Hematopoietic multipotent progenitor cell treated with erythropoietin and hydrocortisone succinate and interleukin-3 and kit ligand, for 8 days (in vitro differentiated cells): ENCODE measurements at places on chromosomes 16 and 17.

DNA sequence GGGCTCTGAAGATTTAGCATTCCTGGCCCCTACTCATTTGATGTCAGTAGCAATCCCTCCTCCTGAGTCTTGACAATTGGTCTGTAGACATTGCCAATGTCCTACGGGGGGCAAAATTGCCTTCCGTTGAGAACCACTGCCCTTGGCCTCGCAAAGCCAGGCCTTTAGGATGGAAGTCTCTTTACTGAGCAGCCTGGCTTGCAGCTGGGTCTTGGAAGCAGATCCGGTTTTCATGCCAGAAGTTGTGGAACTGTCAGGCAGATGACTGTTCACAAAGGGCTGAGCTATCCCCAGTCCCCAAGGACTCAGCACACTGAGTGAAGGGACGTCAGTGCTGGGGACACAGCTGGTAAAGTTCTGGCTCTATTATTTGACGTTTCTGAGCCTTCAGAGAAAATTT is 83.2 kb downstream of the WSCD1 start:
- DNase-seq = no peak

DNA sequence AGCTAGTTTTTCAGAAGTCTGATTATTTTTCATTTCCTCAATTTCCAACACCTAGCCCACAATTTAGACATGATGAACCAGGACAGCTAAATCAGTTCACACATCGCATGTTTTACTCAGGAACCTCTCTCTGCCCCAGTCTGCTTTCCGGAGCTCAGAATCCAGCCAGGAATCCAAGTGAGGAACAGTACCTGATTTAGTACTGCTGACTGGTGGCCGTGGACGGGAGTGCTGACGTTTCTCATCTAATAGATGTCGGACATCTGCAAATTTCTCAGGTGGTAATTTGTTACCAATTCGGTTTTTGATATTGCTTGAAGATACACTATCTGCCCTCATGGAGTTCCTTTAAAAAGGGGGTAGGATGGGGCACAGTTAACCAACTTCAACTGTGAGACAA is 14.9 kb upstream of the ITGAE start:
- no peak for DNase-seq

- no peak for DNase-seq
Observed at GRCh38 chr16:24075931-24076716, 180.0 kb upstream of the CACNG3 start.

GRCh38 chr16:81500833-81501521 is 56.4 kb downstream of the CMIP start:
- no peak for DNase-seq

DNA sequence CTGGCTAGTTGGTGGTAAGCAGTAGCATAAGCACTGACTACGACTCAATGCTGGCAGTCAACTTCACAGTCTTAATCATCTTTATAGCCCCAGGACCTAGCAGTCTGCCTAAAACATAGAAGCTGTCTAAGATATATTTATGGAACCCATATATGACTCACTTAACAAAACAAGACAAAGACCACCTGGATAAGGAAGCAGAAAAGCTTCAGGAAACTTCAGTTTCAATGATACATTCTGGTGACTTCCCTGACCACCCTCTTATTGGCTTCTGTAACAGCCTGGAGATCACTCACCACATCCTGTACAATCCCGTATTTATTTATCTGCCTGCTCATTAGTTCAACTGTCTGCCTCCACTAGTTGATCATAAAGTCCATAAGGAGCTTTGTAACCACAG is 95.5 kb downstream of the PMP22 start:
- DNase-seq = no peak
